ENCODE measurements at places on chromosomes 2 and 18. TPM values are rescaled to one million over a fixed set of nuclear protein-coding genes. Genes with fewer than 3 reads are reported as not detected.

DNA sequence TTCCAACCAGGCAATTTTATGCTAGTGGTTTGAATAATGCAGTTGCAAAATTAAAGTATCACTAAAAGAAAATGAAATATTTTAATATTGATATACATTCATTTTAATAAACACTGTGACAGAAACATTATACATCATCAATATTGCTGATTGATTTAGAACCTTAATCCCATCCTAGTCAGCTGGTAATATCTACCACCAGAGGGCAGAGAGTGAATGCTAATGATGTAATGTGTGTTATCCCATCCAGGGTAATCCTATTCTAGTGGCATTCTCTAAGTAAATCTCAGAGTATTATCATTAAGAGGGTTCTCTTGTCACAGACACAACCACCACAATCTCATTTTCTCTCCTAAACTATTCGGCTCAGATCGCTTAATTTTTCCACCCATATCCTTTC lies 477.4 kb downstream of the CPS1 start:
- no peak for DNase-seq
- no peak overlapping the region for H3K27ac ChIP-seq
- no peaks in the 10 kb centered on the region for H3K36me3 ChIP-seq
- H3K27me3 ChIP-seq = no peaks in the 10 kb centered on the region
- no peaks in the 10 kb centered on the region for H3K4me1 ChIP-seq
- no peak overlapping the region for H3K4me3 ChIP-seq

DNA sequence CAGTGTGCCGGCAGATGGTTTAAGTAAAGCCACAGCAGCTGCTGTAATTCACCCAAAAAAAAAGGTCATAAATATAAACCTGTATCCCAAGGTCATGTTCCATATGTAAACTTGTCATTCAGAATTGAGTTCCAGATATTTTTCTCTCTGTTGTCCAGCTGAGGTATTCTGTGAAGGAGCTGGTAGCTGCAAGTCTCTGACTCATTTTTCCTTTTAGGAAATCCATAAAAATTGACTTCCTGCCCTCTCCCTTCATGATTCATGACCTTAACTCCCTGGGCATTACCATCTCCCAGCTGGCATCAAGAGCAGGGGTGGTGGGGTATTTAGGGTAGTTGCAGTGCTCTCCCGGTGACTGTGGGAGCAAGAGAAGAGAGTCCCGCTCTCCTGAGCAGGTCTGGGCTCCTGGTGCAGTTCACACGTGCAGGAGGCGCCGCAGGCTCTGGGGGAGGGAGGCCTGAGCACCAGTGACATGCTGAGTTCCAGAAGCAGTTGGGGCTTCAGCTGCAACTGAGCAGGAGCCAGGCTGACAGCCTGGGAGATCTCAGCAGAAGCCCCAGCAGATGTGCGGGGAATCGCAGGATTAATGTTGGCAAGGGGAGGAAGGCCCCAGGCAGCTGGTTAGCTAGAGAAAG lies 192.6 kb downstream of the MGAT5 start:
- DNase-seq = no peak
- H3K27ac ChIP-seq = no peak overlapping the region
- no peak overlapping the region for H3K4me3 ChIP-seq
- H3K27me3 ChIP-seq = no peaks in the 10 kb centered on the region

GRCh38 chr2:199101487-199101886 lies 356.3 kb downstream of the SATB2 start:
- no peak overlapping the region for H3K4me3 ChIP-seq
- no peak for DNase-seq
- H3K27me3 ChIP-seq = peaks cover 9% of the 10 kb centered on the region

- no peak overlapping the region for H3K27ac ChIP-seq
- no peak overlapping the region for H3K4me3 ChIP-seq
Observed at GRCh38 chr2:16279201-16279570, 338.8 kb downstream of the MYCN start.

DNA sequence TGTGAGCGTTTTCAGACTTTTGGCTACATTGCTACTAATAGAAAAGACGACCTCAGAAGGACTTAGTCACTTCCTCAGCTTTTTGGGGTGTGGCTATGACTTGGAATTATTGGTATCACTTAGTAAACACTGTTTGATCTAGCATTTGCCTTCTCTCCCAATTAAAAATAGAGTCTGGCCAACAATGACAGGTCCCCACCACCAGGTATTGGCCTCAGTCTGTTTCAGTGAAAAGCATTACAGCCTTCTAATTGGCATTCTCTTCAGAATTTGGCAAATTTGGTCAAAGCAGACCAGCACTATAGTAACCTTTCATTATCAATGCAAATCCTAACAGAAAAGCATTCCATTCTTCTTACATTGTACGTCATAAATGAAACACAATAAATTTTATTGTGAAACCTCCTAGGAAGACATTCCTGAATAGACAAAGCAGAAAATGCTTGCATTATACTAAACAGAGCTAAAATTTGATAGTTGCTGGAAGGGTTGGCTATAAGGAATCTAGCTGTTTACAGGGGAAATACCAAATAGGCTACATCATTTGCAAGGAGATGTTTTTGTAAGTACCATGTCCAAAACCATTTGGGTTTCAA lies 613.9 kb downstream of the IRS1 start:
- H3K27ac ChIP-seq = peak overlapping the region; percentile 84
- H3K4me1 ChIP-seq = peaks cover 33% of the 10 kb centered on the region
- H3K36me3 ChIP-seq = no peaks in the 10 kb centered on the region
- no peak overlapping the region for H3K4me3 ChIP-seq
- no peaks in the 10 kb centered on the region for H3K27me3 ChIP-seq

CTNNA2 gene
- 5.1 TPM for total RNA-seq

DNA sequence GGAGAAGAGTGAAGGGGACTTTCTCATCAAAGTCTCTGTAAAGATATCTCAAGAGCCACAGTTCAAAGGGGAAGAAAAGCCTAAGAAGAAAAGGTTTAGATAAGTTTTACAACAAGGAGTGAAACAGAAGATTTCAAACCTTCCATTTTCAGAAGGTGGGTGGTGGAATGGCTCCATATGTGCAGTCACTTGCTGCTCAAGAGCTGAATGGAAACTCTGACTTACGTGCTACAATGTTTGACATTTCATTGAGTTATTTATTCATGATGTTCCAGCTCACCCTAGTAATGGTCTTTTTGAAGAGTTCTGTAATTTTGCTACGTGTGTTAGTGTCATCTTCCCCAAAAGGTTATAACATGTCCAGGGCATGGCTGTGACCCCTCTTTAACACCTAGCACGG lies 21.7 kb downstream of the LCT start:
- no peak for DNase-seq
- H3K4me1 ChIP-seq = no peaks in the 10 kb centered on the region
- no peaks in the 10 kb centered on the region for H3K36me3 ChIP-seq
- H3K27ac ChIP-seq = no peak overlapping the region

DNA sequence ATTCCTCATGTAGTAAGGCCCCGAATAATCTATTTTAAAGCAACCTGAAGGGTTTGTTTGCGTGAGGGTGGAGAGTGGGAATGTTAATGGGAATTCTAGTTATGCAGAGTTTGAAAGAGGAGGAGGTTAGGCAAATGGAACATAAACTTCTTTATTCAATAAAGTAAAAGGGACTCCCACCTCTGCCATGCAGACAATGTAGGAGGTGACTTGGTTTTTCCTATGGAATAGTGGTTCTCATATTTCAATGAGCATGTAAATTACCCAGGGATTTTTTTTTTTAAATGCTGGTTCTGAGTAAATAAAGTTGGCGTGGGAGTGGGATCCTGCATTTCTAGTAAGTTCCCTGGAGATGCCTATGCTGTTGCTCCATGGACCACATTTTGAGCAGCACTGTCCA lies 367.9 kb downstream of the THSD7B start:
- peak overlapping the region; percentile 87 for H3K27ac ChIP-seq
- no peaks in the 10 kb centered on the region for H3K27me3 ChIP-seq
- peaks cover 15% of the 10 kb centered on the region for H3K4me1 ChIP-seq
- no peak overlapping the region for H3K4me3 ChIP-seq
- no peak for DNase-seq
- no peaks in the 10 kb centered on the region for H3K36me3 ChIP-seq
